ENCODE measurements at places on chromosomes 6 and 20. TPM values are rescaled to one million over a fixed set of nuclear protein-coding genes. Genes with fewer than 3 reads are reported as not detected.

TCP11 gene
- not detected for total RNA-seq

GRCh38 chr20:694496-694895 is 18.9 kb upstream of the SCRT2 start:
- no peaks in the 10 kb centered on the region for H3K36me3 ChIP-seq
- no peaks in the 10 kb centered on the region for H3K4me1 ChIP-seq
- peaks cover 6% of the 10 kb centered on the region for H3K27me3 ChIP-seq
- no peak for DNase-seq
- H3K27ac ChIP-seq: no peak overlapping the region

- H3K27me3 ChIP-seq: no peaks in the 10 kb centered on the region
- H3K4me1 ChIP-seq: no peaks in the 10 kb centered on the region
- no peak overlapping the region for H3K27ac ChIP-seq
- no peak for DNase-seq
- peaks cover 8% of the 10 kb centered on the region for H3K36me3 ChIP-seq
Measured at GRCh38 chr20:43472671-43473380, 15.1 kb downstream of the SRSF6 start.

GRCh38 chr20:43387737-43388136 is 70.0 kb upstream of the SRSF6 start:
- no peak for DNase-seq
- H3K4me1 ChIP-seq: peaks cover 3% of the 10 kb centered on the region
- H3K27me3 ChIP-seq: peaks cover 23% of the 10 kb centered on the region
- no peak overlapping the region for H3K27ac ChIP-seq

DNA sequence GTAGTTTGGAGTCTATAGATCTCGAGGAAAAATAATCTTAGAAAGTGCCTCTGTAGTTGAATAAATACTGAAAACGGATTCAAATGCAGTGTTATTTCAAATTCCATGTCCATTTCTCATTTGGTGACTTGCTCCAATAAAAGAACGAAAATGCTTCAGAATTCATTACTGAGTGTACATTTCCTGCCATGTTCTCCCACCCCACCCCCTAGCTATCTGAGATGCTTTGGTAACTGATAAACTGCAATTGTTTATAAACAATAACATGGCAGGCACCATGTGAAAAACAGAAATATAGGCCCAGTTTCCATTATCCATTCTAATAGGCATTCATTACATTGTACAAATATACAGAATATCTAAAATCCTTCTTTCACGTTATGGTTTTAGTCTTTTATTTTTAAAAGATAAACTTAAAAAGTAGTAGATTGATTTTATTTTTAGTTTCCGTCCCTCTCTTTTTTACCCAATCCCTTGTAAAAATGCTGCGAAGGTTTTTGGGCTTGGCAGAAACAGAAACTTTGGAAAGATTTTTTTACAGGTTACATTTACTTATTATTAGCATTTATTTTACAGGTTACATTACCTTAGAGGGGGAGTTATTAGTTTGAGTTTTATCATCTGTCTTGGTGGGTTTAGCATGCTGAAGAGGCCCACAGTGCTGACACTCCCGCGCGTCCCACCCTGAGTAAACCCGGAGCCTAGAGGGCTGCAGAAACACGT is 1.5 kb downstream of the FAM162B start:
- no peaks in the 10 kb centered on the region for H3K36me3 ChIP-seq
- H3K27me3 ChIP-seq: peaks cover 49% of the 10 kb centered on the region
- H3K4me3 ChIP-seq: no peak overlapping the region
- DNase-seq: no peak

Data from activated CD4-positive, alpha-beta T cell treated with anti-CD3 and anti-CD28 coated beads for 36 hours (primary cell).